MCF 10A (cell line): ENCODE measurements at places on chromosomes 5 and 9. TPM values are rescaled to one million over a fixed set of nuclear protein-coding genes. Genes with fewer than 3 reads are reported as not detected.

SCGB3A2 gene
- total RNA-seq: not detected in 2 replicates

MEIKIN gene
- total RNA-seq: not detected in 2 replicates

AK8 gene
- total RNA-seq: 0.42 and 1.1 TPM in 2 replicates

NTNG2 gene
- 0.44 TPM in 1 of 2 replicates, not detected in the other for total RNA-seq

MSX2 gene
- 4.8 and 5.6 TPM in 2 replicates for total RNA-seq

ZNF454 gene
- not detected in 2 replicates for total RNA-seq

CER1 gene
- not detected in 2 replicates for total RNA-seq

CARTPT gene
- total RNA-seq: not detected in 2 replicates

TMEM8B gene
- total RNA-seq: 4.6 and 7.0 TPM in 2 replicates

EMB gene
- total RNA-seq: 27.7 and 31.2 TPM in 2 replicates

LIX1 gene
- total RNA-seq: not detected in 2 replicates

SMIM32 gene
- total RNA-seq: not detected in 2 replicates

SNCAIP gene
- total RNA-seq: 0.12 and 0.21 TPM in 2 replicates
